ENCODE measurements at places on chromosomes 6 and 20.

GRCh38 chr6:126148853-126149252 lies 162.5 kb downstream of the TRMT11 start:
- DNase-seq, result no peak

DNA sequence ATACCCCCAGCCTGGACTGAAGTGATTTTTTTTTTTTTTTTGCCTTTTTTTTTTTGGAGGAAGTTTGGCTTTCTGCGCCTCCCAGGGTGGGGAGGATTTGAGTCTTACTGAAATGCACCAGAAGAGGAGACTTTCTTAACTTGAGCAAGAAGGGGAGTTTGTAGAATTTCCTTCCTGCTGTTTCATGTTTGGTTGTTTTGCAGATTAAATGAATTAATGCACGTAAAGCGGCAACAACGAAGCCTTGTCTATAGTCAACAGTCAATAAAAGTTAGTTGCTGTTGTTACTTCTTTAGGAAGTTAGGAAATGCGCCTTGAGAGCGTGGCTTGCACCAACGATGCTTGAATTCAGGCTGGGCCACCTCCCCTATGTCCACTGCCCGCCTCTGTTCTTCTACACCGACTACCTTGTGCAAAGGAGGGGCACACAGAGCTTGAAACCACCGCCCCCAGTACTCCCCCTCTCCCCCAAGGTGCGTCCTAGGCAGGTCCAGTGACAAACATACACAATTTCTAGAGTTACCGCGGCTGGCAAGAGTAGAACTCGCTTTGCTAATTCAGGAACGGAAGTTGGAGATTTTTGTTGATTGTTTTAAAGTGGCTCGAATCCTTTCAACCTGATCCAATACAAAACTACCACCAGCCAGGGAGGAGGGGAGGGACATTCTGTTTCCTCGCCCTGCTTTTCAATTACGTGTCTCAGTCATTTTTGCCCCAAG lies 830 bp upstream of the CYP24A1 start:
- DNase-seq, result no peak

DNA sequence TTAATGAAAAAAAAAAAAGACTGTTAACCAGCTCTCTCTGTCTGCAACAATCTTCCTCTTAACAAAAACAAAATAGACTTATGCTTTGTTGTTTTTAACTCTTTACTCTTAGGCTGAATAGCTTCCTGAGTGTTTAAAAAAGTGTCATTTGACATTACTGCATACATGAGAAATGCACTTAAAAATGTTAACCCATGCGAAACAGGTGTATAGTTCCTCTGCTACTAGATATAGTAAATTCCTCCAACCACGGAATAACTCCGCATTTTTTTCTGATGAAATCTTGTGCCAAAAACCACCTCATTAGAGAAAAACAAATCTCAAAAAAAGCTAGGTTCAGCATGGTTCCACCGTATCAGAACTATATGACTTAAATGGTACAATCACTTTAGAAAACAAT lies 426.0 kb downstream of the ADGRB3 start:
- no peak for DNase-seq

DNA sequence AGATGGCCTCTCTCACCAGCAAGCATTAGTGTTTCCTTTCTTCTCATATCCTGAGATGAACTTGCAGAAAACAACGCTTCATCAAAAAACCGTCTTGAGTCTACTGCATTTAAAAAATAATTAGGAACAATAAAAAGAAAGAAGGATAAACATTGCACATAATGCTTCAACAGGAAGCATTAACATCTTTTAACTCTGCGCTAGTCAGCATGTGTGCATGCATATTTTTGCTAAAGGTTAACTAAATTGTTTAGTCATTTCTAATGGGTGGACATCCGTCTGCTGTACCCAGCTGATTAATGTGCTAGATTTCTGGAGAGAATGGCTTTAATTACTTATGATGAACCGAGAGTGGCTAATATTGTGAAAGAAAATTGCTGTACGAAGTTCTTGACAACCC lies 349.3 kb downstream of the SOX4 start:
- DNase-seq, result no peak

DNA sequence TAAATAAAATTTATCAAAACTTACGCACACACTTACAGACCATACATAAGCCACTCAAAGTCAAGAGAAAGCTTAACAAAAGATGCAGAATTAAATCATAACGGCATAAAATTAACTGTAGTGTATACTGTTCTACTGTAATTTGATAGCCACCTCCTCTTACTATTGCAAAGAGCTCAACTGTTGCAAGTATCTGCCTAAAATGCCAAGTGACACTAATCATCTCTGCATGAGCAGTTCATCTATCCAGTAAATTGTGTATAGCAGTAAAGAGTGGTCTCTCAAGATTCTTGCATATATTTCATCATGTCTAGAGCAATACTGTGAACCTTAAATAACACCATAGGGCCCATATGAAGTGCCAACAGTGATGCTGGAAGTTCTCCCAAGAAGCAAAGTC lies 12.3 kb downstream of the OR2H2 start:
- no peak for DNase-seq

Data from sciatic nerve (tissue), 2 donors.